ENCODE measurements at places on chromosomes 13 and 19. TPM values are rescaled to one million over a fixed set of nuclear protein-coding genes. Genes with fewer than 3 reads are reported as not detected.

Gene CCDC9
- 11.9 TPM for total RNA-seq

Gene C1QTNF9
- total RNA-seq, result not detected

Gene PSG3
- not detected for total RNA-seq

Gene ASF1B
- 4.8 TPM for total RNA-seq

Gene CCL25
- total RNA-seq, result not detected

All from smooth muscle cell of the umbilical artery (primary cell).